ENCODE measurements at places on chromosomes 1 and 21. TPM values are rescaled to one million over a fixed set of nuclear protein-coding genes. Genes with fewer than 3 reads are reported as not detected.

GRCh38 chr1:100615686-100616085 is 77.7 kb downstream of the GPR88 start:
- DNase-seq: no peak

GRCh38 chr1:36669262-36669661 is 186.5 kb upstream of the CSF3R start:
- DNase-seq: no peak

KCNE2 gene
- polyA plus RNA-seq: not detected

TRABD2B gene
- not detected for polyA plus RNA-seq

SYT6 gene
- not detected for polyA plus RNA-seq

Measured in BJ (cell line).